OCI-LY7 (cell line): ENCODE measurements at places on chromosomes 12 and 14.

- no peak for DNase-seq
These were observed 68.6 kb downstream of the TMEM30B start for GRCh38 chr14:61212546-61212945.

DNA sequence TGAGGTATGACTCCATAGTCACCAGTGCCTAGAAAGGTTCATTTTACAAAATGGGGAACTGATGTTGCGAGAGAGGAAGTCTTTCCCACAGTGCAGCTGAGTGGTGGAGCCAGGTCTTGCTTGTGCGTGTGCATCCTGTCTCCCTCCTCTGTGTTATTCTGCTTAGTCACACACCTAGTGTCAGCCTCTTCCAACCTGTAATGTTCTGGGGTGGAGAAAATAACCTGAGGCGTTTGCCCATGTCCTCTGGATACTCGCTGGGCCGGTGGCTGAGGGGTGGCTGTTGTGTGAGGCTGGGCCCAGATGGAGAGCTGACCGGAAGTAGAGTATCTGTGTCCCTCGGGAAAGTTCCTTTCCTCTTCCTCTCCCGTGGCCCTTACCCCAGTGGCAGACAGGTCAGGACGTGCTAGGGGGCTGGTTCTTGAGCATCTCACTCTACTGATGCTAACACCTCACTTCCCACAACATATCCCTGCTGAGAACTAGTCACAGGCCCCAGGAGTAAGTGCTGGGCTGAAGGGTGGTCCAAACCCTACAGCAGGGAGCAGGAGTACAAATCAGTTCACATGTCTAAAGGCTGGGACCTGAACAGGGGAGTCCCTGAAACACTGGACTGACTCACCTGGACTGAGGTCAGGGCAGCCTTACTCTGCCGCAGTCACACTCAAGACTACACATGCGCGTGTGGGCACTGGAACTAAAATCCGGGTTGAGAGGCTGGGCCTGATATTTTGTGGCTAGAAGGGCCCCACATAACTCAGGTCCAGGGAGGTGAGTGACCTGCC, 7.0 kb downstream of the MLF2 start:
- DNase-seq: peak; percentile 73

DNA sequence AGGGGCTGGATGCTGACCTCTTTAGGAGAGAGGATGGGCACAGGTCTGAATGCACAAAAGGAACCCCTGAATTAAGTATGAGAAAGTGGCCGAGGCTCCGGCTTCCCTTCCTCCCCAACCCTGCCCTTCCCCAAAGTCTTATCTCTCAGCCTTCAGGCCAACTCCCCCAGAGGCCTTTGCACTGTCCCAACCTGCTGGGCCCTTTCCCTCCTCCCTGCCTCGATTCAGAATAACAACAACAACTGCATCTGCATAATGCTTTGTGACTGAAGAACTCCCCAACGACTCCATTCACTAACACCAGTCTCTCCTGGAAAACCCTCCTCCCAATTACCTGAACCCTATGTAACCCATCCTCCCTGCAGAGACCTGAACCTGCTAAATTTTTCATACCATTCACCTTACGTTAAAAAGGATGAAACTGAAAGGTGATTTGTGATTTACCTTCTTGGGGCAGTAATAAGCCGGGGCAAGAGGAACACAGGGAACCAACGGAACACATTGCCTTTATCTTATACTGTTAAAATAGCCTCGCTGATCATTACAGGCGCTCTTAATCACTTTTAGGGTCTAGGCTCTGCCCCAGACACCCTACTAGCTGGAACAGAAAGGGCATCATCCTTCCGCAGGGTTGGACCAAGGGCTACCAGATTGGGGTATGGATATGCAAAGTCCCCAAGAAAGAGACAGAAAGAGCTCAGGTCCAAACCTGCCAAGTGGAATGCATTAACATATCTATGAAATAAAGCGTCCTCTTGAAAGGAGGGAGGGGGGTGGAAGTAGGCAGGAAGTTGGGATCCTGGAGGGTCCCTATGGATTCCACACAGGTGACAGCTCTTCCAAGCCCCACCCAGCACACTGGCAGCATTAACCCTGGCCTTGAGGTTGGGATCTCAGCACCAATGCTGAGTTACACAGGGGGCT, 24.2 kb upstream of the FOXN3 start:
- DNase-seq: no peak

GRCh38 chr14:31362746-31363145, 57.6 kb downstream of the HEATR5A start:
- no peak for DNase-seq

DNA sequence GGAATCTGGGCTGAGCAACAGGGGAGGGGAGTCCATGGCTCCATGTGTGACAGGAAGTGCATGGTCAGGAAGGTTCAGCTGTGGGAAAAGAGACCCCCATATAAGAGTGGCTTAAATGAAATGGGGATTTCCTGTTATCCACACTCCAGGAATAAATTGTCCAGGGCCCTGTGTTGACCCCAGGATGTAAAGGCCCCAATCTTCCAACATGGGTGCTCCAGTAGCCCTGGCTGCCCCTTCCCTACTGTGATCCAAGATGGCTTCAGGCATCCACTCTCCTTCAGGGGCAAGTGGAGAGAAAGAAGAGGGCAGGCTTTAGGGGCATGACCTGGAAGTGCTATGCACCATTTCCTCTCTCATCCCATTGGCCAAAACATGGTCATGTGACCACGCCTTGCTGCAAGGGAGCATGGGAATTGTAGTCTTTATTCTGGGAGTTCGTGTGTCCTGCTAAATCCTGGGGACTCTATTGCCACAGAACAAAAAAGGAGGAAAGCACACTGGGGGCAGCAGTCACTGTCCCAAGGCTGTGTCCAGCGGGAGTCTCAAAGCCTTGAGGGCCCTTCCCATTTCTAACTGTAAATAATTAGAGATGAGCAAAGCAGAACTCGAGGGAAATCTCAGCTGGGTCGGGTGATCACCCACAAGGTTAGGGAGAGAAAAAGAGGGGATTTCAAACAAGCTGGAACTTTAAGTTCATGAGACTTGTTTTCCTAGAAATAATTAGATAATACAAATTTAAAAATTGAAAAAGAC, 289.2 kb downstream of the ADGRD1 start:
- DNase-seq: peak; percentile 80

GRCh38 chr14:75561013-75561432, 17.4 kb upstream of the FLVCR2 start:
- peak; percentile 53 for DNase-seq

GRCh38 chr12:125399489-125399888, 334.3 kb downstream of the AACS start:
- no peak for DNase-seq

DNA sequence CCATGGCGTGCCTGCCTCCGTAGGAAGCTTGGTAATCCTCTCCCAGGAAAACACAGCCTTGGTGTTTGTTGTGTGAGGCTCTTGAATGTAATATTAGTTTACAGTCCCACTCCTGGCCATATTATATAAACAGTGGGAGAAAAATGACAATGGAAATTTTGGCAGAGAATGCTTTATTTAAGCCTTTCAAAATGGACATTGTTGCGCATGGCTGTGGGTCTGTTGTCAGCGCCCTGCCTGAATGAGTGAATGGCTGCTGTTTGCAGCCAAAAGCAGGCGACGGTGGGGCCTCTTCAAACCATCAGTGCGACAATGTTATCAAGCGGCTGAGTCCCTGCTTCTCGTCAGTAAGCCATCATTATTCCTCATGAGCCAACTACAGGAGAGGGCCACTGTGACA, 201.8 kb upstream of the RMST start:
- DNase-seq: no peak

DNA sequence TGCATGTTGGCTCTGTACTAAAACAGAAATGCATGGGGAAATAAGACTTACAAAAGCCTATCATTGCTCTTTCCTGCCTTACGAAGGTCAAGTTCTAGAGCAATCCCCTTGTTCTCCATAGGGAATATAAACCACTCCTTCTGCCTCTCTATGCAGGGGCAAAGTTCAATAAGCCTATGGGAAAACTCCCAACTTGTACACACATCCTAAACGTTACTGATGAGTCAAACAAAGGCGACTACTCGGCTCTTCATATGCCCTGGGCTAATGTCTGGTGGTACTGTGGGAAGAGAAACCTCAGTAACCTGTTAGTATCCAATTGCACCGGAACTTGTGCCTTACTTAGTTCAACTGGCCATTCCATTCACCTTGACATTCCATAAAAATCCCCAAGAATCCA, 32.7 kb downstream of the PRMT8 start:
- no peak for DNase-seq

- peak; percentile 66 for DNase-seq
These were observed 12.9 kb downstream of the ISCA2 start for GRCh38 chr14:74506411-74506851.

DNA sequence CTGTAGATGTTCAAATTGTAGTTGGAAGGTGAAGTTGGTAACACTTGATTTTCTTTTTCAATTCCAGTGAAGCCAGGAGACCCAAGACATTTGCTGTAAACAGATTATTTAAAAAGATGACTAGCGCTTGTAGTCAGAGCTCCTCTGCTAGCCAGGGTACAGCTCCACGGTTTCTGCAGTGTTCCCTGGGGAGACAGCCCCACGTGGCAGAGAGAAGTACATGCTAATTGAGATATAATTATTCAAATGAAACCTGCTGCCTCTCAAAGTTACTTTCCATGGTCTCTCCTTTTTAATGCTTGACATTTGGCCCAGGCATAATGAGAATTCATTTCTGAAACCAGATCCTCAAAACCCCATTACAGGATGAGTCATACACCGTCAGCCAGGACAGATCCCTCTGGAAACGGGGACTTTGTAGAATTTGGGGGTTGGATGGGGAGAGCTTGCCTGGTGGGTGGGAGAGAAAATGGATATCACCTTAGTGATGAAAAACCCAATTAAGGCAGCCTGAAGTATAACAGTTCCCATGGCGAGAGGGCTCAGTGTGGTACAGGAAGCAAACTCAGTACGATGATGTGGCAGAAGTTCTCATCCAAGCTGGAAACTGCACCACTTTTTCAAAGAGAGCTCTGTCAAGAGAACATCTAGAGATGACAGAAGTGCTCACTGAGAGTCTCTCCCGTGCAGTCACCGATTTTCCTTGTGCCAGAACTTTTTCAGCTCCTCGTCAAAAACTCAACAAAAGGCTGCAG, 637.7 kb upstream of the TMEM132C start:
- DNase-seq: no peak

DNA sequence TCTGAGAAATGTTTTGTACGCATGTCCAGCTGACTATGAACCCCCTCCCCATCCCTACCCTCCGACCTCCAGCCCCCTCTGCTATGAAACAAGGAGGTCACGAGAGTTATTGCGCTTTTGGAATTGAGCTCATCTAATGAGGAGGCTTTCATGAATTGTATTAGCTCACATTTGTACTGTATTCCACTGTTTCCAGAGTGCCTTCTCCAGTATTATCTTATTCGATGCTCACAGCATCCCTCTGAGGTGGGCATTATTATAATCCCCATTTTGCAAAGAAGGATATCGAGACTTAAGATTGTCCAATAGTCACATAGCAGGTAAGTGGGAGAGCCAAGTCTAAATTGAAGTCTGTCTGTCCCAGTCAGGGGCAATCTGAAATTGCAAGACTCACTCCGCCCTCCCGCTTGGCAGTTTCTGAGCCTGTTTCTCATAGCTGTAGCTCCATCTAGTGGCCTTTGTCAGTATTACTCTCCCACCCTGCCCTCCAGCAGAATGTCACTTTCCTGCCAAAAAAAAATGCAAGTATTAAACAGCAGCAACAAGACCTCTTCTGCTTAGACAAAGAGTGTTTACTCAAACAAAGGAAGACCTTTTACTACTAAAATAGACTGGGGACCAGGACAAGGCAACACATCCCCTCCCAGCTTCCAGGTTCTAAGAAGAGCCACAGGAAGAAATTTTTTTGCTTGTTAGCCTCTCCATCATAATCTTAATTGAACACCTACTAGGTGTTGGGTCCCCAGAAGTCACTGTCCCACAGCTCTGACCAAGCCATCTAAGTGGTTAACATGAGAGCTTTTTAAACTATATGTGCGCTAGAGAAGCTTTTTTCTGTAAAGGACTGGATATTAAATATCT, 48.6 kb upstream of the TMEM233 start:
- DNase-seq: peak; percentile 64

DNA sequence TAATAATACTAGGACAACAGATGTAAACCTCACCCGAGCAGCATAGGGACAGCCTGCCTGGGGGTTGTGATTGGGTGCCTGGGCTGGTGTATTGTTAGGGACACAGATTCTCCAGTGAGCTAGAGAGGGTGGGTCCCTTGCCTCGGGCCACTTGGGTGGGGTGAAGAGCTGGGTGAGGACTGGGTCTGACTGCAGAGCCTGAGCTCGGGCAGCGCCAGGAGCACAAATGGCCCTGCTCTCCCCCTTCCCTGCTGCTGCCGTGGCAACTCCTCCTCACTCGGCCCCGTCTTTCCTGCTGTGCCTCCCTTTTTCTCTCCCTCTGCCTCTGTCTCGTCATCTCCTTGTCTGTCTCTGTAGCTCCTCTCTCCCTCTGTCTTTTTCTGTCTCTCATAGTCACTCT, 115.4 kb downstream of the GLT1D1 start:
- no peak for DNase-seq

DNA sequence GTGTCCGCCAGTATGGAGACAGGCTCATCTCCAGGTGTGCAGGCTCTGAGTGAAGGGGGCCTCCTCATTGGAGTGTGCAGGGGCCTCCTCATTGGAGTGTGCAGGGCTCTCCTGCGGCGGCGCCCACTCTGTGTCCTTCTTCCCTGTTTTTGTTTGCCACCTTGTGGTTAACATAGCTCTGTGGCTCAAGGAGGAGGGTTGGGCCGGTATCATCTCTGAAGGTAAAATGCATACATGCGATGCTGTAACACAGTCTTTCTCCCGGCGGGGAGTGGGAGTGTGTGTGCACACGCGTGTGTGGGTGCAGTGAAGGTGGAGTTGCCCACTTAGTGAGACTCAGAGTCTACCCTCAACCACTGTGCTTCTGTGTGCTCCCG, 429.4 kb downstream of the ZFP36L1 start:
- DNase-seq: peak; percentile 62

- DNase-seq: no peak
These were observed 304.4 kb downstream of the RGS6 start for GRCh38 chr14:72236629-72237028.

DNA sequence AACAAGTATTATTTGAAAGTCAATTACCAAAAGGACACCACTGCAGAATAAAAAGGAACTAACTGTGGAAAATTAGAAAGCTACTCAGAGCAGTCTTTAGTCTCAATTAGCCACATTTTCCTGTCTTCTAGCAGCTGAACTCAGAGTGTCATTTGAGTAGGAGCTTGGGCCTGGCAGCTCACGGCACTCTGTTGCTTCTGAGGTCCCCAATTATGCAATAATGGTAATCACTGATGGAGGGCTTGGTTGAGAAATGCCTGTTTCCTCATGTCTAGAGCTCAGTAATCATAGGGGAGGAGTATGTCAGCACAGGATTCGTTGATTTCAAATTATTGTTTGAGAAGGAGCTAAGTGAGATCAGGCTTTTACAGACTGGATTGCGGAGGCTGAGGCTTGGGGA, 108.6 kb downstream of the VRK1 start:
- no peak for DNase-seq
